ENCODE measurements at places on chromosomes 7 and 10.

DNA sequence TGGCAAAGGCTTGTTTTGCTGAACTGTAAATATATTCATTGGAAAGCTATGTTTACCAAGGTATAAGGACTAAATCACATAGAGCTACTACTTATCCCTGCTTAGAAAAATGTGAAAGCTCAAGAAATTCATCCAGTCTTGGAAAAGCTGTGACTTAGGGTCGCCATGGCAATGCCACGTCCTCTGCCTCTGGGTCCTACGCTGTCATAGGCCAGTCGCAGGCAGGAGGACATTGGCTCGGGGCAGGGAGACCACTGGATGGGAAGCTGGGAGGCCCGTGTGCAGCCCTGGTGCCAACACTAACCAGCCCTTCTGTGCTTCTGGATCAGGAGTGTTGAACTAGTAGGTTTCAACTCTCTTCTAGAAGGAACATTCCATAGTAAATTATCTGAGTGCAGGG lies 67.3 kb upstream of the PDZD8 start:
- DNase-seq: no peak

GRCh38 chr7:36507475-36508440 lies 118.1 kb downstream of the ANLN start:
- no peak for DNase-seq

- no peak for DNase-seq
Measured at GRCh38 chr7:24943096-24943948, 36.7 kb downstream of the OSBPL3 start.

- peak; percentile 7 for DNase-seq
Measured at GRCh38 chr7:30510124-30511075, 5.8 kb upstream of the GGCT start.

DNA sequence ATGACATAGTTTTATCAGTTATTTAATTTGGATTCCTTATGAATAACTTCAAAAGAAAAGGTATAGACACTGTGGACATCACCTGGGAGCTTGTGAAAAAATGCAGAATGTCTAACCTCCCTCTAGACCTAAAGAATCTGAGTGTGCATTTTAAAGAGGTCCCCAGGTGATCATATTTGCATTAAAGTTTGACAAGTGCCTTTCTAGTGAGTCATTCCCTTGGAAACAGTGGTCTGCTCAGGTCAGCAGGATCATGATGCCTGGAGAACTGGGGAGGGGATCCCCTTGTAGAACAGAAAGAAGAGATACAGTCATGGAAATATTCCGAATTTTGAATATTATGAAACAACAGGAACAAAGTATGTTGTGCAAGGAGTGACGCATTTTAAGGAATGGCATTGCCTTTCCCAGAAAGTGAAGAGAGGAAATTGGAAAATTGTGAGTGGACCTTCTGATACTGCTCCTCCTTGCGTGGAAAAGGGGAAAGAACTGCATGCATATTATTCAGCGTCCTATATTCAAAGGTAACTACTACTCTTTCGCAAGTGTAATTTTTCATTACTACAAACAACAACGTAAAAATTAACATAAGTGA lies 4.6 kb downstream of the STEAP2 start:
- DNase-seq: no peak

DNA sequence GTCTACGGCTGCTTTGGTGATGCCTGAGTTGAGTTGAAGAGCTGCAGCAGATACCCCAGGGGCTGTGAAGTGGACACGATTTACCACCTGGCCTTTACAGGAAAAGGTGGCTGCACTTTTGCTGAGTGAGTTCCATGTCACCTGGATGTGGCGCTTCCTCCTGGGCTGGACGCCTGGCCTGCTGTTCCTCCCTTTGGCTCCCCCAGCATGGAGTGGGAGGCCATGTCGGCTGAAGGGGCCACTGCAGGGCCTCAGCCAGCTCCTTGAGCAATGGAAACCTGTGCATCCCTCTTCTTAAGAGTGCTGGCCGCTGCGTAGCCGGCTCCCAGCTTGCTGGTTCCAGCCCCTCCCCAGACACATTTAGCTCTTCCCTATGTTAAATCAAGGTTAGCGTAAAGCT lies 221.0 kb downstream of the GLRX3 start:
- DNase-seq: no peak

GRCh38 chr10:123274306-123275135 lies 120.3 kb downstream of the BUB3 start:
- no peak for DNase-seq

DNA sequence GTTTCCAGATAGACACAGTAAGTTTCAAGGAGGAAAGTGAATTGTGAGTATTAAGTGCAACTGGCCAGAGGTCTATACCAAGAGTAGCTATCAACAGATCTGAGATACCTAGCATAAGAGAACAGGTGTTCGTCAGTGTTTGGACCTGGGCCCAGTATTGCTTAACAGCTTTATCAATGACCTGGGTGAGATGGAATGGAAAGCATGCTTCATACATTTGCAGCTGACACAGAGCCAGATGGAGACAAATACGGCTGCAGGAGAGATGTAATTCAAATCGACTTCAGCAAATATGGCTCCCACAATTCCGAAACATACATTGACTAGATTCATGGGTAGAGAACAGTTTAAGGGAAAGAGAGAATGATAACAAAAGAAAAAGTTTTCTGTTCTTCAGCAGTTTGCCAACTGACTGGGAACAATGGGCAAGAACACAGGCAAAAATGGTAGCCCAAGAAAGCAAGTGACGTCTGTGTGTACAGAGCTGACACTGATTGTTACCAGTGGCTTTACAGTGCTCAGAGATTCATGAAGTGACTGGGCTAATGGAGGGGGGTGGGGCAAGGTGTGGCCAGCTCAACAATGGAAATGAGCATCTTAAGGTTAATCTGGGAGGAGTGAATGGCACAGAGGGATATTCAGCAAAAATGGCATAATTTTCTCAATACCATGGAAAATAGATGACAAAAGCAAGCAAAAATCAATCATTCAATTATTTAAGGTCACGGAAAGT lies 28.0 kb upstream of the COBL start:
- no peak for DNase-seq

DNA sequence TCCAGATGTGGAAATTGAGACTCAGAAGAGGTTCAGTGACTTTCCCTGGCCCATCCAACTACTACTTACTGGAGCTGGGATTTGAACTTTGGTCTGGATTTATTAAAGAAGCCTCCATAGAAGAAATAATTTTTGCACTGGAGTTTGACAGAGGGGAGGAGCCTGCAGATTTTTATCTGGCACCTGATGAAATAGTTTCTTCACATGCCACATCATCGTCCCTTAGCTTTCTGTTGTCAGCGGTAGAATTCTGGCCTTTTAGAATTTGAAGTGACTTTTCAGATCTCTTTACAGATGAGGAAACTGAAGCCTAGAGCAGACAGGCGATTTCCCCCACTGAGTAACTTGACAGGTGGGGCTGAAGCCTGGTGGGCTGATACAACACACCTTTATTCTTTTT lies 233.5 kb downstream of the LRMDA start:
- DNase-seq: no peak

GRCh38 chr10:95341716-95342130 lies 50.9 kb upstream of the PDLIM1 start:
- no peak for DNase-seq

DNA sequence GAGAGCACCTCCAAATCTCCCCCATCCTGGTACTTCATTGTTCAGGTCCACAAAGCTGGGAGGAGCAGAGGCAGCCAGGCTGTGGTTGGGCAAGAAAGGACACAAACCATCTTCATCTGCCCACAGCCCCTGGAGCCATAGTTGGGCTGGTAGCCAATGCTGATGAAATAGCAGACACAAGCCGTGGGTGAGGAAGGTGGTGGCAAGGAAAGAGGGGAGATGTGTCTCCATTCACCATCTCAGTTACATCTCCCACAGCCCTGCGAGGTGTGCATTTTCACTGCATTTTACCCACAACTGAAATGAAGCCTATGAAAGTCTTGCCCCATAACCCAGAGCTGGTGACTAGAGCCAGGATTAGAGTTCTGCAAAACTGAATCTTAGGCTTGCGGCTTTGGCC lies 35.0 kb downstream of the PIK3AP1 start:
- no peak for DNase-seq

- no peak for DNase-seq
Measured at GRCh38 chr10:76492026-76492425, 1060.6 kb downstream of the LRMDA start.

DNA sequence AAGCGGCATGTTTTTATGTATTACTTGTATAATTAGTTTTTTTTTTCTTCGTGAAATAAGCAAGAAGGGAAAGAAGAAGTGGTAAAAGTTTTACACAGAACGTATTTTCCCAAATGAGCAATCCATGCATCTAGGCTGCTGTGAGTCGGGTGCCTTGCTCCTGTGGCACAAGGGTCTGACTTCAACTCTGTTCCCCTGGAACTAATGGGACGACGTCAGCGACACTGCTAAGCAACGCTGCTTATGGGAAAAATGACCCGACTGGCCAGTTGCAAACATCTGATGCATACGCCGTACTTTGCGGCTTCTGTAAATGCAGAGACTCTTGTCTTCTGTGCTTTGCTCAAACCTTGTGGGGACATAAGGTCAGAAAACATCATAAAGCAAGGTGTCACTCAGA lies 66.3 kb downstream of the MPP7 start:
- DNase-seq: no peak

- DNase-seq: no peak
Measured at GRCh38 chr10:124350806-124351205, 67.9 kb downstream of the OAT start.

DNA sequence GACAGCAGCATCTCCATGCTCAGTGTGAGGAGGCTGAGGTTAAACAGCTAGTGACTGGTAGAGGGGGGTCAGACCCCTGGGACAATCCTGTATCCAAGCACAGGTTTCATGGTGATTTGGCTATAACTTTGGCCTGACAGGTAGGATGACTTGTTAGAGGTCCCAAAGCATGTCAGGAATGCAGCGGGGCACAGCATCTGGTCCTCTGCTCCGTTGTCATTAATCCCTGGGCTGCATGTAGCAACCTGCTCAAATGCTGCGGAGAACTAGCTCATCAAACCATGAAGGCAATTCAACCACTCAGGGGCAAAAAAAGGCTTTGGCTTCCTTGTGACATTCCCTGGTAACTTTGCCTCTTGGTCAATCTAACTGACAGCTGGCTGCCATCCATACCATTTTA lies 26.8 kb downstream of the WNT2 start:
- DNase-seq: no peak

DNA sequence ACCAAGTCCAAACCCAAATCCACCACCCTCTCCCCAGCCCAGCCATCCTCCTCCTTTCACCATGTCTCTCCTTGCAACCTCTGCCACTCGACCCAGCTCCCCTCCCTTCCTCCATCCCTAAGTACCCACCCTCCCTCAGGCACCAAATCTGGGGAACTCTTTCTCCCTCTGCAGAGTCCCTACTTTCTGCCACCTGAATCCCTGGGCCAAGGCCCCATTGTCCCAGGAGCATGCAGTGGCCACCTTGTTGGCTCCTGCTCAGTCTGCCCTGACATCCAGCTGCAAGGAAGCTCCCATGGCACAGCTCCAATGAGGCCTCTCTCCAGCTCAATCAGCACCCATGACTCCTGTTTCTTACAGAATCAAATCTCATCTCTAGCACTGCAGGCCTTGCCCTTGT lies 5.5 kb upstream of the UNC5B start:
- DNase-seq: no peak

DNA sequence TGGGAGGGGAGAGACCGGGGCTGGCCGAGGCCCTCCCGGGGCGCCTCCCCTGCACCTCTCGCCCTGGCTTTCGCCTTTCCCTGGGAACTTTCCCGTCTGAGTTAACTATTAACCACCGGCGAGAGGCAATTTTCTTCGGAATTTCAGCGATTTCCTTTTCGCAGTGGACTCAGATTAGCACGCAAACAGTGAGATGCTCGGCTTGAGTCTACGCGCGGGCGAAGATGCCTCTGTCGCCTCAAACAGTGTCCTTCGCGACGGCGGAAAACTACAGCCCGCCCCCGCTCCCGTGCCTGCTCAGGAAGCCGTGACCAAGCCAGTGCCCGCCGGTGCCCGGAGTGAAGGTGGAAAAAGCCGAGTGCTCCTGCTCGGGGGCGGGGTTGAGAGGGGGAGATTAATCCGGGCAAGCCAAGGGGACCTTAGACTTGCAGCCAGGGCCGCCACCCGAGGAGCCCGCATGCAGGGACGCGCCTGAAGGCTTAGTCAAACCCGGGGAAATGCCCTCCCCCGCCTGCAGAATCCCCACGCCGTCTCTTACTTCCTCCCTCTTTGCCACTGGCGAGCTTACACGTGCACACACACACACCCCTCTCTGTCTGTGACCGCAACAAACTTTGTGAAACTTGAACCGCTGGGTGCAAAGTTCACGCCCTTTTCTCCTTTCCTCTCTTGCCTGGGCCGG lies 14.5 kb upstream of the PAX2 start:
- DNase-seq: no peak
